ENCODE measurements at places on chromosomes 1 and 21.

DNA sequence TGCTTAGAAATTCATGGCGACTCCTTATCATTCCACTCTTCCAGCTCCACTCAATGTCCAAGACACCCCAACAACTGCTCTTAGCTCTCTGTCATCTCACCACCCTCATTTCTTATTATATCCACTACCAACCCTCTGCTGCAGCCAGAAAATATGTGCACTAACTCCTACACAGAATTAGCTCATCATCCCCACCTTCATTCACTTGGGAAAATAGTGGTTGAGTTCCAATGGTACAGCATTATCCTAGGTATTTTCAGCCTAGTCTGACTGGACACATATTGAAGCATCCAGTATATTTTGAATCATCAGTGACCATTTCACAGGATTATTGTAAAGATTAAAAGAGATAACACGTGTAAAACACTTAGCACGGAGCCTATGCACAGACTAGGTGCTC lies 16.7 kb upstream of the VSIG8 start:
- DNase-seq, result no peak

DNA sequence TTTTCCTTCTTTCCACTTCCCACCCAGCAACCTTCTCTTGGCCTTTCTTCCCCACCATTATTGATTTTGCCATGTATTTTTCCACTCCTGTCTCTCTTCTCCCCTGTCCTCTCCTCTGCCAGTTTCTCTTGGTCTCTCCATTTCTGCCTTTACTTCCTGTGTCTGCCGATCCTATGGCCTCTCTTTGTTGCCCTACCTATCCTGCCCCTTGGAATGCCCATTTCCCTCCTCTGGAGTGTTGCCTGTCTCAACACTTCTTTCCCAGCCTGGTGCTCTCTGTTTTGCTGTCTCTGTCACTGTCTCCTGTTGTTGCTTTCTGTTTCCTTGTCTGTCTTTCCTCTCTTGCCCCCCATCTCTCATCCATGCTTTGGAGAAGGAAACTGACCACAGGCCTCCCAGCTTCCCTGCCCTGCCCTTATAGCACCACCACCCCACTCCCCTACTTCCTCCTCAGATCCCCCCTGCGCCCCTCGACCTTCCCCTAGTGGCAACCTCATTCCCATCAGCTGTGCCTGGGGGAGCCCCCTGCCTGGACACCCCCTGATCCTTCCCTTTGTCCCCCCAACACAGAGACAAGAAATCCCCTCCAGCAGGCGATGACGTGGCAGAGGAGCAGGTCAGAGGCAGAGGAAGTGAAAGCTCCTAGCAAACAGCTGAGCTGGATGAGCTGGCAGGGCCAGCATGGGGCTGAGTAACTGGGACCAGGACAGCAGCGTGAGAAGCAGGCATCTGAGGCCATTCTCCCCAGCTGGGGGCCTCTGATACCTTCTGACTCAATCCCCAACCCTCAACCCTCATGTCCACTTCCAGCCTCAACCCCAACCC lies 6.6 kb upstream of the ETV3L start:
- no peak for DNase-seq

- DNase-seq, result no peak
Observed at GRCh38 chr1:65198096-65198495, 50.1 kb downstream of the AK4 start.

DNA sequence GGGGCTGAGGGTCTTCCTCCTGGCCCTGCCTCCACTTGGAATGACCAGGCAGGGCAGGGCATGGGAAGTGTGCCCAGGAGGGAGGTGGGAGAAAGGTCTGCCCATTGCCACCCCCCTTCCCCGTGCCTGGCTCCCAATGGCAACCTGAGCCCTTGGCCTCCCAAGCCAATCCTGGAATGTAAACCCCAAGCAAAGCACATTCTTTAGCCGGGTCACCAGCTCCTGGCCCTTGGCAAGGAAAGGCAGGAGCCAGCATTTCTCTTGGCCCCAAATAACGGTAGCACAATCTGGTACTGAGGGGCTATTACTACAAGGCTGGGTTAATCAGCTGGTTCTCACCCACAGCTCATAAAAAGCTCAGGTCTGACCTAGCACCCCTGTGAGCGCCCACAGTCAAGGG lies 6.9 kb upstream of the NUAK2 start:
- DNase-seq, result no peak

DNA sequence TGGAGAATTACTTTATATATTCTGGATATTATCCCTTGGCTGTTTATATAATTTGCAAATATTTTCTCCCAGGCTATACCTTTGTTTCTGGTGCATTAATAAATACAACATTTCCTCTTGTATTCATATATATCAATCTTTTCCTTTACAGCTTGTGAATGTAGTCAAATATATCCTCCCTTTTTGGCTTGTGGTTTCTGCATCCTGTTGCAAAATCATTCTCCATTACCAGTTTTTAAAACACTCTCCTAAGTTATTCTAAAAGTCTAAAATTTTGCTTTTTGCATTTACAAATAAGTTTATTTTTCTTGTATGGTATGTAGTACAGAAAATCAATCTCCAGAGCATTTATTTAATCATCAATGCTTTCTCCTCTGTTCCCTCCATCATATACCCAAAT lies 909.4 kb downstream of the ADGRL2 start:
- DNase-seq, result no peak

- no peak for DNase-seq
Observed at GRCh38 chr1:68551459-68551858, 54.6 kb upstream of the DEPDC1 start.

GRCh38 chr1:199242601-199243000 lies 603.8 kb downstream of the PTPRC start:
- DNase-seq, result no peak

- DNase-seq, result no peak
Observed at GRCh38 chr1:25917996-25918395, 11.8 kb upstream of the STMN1 start.

GRCh38 chr21:33299181-33299752 lies 25.5 kb upstream of the IFNAR1 start:
- DNase-seq, result no peak

GRCh38 chr1:105830571-105831146 lies 1225.8 kb upstream of the PRMT6 start:
- DNase-seq, result no peak

- DNase-seq, result no peak
Observed at GRCh38 chr1:20322825-20323612, 32.3 kb downstream of the VWA5B1 start.

DNA sequence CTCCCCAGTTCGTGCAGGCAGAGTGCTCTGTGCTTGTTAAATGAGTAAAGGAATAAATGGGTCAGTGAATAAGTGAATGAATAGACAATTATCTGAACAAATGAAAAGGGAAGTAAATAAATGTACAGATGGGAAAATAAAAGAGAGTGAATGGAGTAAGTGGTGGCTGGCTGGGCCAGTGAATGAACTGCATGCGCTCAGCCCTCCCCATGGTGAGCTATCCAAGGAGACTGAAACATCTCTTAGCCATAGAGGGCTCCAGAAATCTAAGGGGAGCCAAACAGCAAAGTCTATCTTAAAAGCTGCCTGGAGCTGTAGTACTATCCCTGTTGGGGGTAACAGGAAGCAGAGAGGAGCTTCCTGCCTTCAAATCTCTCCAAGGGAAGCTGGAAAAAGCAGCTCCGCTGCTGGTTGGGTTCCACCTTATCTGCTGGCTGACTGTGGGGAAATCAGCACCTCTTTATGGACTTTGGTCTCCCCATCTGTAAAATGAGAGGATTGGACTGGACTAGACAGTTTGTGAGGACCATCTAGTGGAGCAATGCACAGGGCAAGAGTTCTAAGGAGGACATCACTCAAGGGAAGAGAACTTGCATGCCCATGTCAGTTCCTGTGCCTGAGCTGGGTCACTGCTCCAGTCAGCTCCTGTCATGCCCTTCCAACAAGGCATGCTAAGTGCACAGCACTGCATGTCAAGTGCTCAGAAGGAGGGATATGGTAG lies 77.9 kb downstream of the TRABD2B start:
- DNase-seq, result no peak

DNA sequence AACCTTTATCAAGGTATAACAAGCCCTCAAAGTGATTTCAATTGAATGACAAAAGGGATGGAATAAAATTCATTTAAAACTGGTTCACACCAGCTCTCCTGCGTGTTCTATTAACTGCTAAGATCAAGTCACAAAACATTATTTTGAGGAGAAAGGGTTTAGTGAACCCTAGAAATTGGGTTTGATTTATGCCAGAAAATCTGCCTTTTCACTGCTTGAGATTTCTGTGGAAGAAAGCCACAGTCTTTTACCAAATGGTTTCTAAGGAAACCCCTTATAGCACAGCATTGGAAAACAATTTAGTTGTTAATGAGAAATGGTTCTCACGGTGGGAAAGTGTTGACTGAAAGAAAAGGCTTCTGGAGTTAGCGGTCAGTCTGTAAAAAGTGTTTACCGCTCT lies 43.6 kb upstream of the DPH5 start:
- no peak for DNase-seq

GRCh38 chr1:15848929-15849774 lies 1.6 kb downstream of the SPEN start:
- DNase-seq, result peak; percentile 88

GRCh38 chr1:115412286-115412685 lies 74.2 kb upstream of the NGF start:
- no peak for DNase-seq

DNA sequence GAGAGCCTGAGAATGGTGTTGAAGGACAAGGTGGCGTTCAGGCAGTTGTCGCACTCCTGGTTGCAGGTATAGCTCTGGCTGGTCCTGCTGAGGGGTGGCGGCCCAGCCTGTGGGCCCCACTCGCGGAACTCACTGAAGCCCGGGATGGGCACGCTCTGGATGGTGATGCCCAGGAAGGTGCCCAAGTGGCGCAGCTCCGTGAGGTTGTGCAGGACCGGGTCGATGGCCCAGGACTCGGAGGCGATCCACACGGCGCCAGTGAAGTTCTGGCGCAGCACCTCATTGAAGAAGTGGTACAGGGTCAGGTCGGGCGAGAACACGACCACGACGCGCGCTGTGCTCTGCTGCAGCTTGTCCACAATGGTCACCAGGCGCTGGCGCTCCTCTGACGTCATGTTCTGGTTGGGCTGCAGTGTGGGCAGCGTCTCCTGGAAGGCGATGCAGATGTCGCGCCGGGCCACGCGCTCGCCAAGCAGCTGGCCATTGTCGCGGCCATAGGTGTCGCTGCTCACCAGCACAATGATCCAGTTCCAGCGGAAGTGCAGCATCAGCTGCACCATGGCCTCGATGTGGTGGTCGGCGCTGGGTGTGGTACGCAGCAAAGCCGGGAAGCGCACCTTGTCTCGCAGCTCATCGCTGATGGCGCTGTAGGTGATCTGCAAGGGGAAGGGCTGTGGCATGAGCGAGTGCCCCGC lies 5.0 kb downstream of the TAS1R2 start:
- no peak for DNase-seq

DNA sequence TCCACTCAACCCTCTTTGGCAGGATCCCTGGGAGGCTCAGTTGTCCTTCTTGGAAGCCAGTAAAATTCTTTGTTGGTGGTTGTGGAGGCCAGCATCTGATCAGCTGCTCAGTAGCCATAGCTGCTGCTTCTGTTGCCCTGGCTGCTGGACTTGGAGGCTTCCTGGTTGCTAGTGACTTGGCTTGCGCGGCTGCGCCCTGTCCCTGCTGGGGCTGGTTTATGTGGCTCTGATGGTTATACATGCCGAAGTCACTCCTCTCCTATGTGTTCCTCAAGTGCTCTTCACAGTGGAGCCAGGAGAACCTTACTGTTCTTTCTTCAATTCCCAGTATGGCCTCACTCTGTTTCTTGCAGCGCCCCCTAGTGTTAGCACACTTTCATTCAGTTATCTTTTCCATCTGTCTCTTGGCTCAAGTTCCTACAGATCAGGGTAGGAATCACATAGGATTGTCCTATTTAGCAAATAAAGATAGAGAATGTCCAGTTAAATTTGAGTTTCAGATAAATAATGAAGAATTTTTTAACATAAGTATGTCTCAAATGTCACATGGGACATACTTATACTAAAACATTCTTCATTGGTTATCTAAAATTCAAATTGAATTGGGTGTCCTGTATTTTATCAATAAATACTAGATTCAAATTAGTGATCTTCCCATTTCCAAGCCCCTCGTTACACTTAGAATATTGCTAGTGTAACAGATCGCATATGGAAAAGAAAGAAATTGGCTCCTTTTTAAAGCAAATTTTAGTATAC lies 176.5 kb downstream of the TGFB2 start:
- DNase-seq, result no peak

DNA sequence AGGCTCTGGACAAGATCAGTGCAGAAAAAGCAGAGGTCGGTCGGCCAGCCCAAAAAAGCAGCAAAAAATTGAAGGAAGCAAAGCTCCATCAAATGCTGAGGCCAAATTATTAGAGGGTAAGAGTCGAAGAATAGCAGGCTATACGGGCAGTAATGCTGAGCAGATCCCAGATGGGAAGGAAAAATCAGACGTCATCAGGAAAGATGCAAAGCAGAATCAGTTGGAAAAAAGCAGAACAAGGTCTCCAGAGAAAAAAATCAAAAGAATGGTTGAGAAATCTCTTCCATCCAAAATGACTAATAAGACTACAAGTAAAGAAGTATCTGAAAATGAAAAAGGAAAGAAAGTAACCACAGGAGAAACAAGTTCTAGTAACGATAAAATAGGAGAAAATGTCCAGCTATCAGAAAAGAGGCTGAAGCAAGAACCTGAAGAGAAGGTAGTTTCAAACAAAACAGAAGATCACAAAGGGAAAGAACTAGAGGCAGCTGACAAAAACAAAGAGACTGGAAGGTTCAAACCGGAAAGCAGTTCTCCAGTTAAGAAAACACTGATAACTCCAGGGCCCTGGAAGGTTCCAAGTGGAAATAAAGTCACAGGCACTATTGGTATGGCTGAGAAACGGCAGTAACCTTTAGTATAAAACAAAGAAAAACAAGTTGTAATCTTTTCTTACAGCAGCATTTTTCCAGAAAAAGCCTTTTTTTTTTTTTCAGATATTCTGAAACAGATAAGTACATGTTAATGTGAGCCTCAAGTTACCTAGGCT lies 75.7 kb downstream of the PHTF1 start:
- no peak for DNase-seq

Measured in right lung (tissue), 10 donors.